ENCODE measurements at places on chromosomes 2 and 18.

DNA sequence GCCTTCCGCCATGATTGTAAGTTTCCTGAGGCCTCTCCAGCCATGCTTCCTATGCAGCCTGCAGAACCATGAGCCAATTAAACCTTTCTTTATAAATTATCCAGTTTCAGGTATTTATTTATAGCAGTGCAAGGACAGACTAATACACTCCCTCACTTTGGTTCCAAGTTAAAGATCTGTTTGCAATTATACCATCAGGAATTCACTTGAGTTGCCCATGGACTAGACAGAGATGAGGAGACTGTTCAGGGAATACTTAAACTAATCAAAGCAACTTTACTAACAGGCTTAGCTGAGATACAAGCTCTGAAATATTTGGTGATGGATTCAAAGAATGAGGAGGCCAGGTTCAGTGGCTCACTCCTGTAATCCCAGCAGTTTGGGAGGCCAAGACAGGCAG lies 190.0 kb downstream of the MTCL1 start:
- DNase-seq: no peak

- DNase-seq: no peak
Measured at GRCh38 chr2:231887756-231888155, 38.4 kb downstream of the NPPC start.

GRCh38 chr2:84792856-84793522 lies 87.9 kb downstream of the TRABD2A start:
- DNase-seq: no peak

GRCh38 chr2:1886405-1886992 lies 142.2 kb upstream of the PXDN start:
- peak; percentile 38 for DNase-seq

- DNase-seq: no peak
Measured at GRCh38 chr2:43838560-43839267, at the start of the genes ABCG5 and ABCG8. ABCG5 (minus strand) TSS chr2:43838839; CDS start chr2:43838679, 160 bp downstream. ABCG8 (plus strand) TSS chr2:43838971; CDS start chr2:43839054, 83 bp downstream.

- DNase-seq: no peak
Measured at GRCh38 chr2:48247206-48247605, 282.7 kb upstream of the STON1 start.

Measured in muscle of arm (tissue), 14 donors.